ENCODE measurements at places on chromosomes 3 and 15. TPM values are rescaled to one million over a fixed set of nuclear protein-coding genes. Genes with fewer than 3 reads are reported as not detected.
A peak's percentile ranks its signal among the peaks of the same experiment; 100 is the strongest.

DNA sequence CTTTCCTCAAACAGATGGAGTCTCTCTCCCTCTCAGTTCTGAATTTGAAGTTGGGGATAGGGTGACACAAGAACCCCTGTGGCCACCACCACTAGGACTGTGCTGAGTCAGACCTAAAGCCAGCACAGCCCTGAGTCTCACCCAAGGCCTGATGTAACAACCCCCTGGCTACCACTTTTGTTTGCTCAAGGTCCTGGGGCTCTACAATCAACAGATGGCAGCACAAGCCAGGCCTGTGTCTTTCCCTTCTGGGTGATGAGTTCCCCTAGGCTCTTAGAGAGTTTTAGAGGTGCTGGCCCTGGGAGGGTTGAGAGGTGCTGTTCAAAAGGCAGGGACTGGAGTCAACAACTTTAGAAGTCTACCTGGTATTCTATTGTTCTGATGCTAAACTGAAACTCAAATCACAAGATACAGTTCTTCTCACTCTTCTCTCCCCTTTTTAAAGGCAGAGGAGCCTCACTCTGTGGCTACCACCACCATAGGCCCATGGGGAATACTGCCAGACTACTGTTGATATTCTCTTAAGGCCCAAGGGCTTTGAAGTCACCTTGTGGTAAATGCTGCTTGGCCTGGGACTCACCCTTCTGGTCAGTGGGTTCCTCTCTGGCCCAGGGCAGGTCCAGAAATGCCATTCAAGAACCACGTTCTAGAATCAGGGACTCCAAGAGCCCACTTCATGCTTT, 6.5 kb downstream of the OR5K4 start:
- no peak for DNase-seq
- no peak overlapping the region for H3K27ac ChIP-seq
- no peaks in the 10 kb centered on the region for H3K4me1 ChIP-seq
- H3K4me3 ChIP-seq, result no peak overlapping the region

- peaks cover 15% of the 10 kb centered on the region for H3K4me1 ChIP-seq
- DNase-seq, result no peak
- H3K36me3 ChIP-seq, result no peaks in the 10 kb centered on the region
These were observed 60.9 kb downstream of the NCEH1 start for GRCh38 chr3:172649987-172650386.

- no peaks in the 10 kb centered on the region for H3K4me1 ChIP-seq
- H3K4me3 ChIP-seq, result no peak overlapping the region
- no peaks in the 10 kb centered on the region for H3K36me3 ChIP-seq
- H3K27ac ChIP-seq, result no peak overlapping the region
- no peak for DNase-seq
These were observed 36.0 kb downstream of the MCF2L2 start for GRCh38 chr3:183392186-183393034.

DNA sequence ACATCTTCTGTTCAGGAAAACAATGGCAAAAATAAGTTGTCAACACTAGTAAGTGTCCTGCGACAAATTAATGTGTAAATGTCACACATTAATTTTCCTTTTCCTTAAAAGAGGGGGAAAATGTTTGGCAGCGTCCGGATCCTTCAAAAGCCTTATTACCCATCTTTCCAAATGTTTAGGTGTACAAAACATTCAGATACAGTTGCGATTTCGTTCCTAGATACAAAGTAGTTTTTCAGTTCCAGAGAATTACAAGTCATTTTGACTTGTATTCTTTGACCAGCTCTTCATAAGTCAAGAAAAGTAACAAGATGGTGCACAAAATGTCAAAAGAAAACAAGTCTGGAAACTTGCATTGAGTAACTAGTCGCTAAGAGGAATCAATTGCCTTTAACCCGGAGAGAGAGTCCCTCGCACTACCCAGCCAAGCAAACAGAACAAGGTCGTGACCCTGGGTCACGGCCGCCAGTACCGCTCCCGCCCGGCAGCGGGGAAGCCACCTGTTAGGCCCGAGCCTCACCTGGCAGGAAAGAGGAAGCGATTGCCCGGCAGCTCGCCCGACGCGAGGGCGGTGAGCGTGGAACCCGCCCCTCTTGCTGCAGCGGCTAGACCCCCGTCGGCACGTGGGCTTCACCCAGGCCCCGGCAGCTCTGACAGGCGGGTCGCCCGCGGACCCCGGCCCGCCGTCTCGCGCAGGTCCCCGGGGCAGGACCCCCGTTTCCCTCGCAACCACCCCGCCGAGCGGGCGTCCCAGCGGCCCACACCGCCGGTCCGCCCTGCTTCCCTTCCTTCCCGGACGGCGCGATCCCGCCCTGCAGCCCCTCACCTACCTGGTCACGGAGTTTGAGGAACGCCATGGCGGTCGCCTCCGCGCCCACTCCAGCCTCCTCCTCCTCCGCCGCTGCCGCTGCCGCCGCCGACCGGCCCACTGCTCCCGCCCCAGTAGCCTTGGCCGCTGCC, 61.0 kb upstream of the ANKRD28 start:
- H3K4me1 ChIP-seq, result peaks cover 14% of the 10 kb centered on the region
- no peak for DNase-seq
- H3K27ac ChIP-seq, result peak overlapping the region; percentile 23

DNA sequence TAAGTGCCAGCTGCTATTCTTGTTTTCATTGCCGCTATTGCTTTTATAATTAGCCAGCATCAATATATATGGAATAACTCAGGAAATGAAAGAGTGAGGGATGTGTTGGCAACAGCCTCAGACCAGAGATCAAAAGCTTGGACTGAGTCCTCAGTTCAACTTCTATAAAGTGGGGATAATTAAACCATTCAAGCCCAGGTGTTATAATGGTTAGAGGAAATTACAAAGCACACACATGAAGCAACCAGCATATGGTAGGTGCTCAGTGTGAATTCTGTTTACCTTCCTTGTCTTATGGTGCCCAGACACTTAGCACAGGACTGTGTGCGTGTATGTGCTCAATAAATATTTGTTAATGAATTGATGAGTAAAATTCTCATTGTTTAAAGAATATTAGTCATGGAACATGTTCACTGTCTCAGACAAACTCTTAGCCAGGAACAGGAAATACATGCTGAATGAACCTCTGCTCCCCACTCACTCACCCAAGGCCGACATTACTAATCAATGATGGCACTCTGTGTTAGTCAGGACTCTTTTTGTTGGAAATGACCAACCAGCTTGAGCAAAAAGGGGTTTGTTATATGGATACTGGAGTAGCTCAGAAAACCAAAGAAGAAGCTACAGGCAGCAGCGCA, 16.7 kb upstream of the CCDC174 start:
- no peak overlapping the region for H3K4me3 ChIP-seq
- no peak overlapping the region for H3K27ac ChIP-seq
- peak; percentile 18 for DNase-seq
- H3K36me3 ChIP-seq, result no peaks in the 10 kb centered on the region
- peaks cover under 1% of the 10 kb centered on the region for H3K4me1 ChIP-seq

The SNTN gene
- not detected for total RNA-seq

The FRMD5 gene
- total RNA-seq, result 17.0 TPM

- no peak overlapping the region for H3K27ac ChIP-seq
- no peak overlapping the region for H3K4me3 ChIP-seq
- no peaks in the 10 kb centered on the region for H3K36me3 ChIP-seq
- peak; percentile 19 for DNase-seq
- no peaks in the 10 kb centered on the region for H3K4me1 ChIP-seq
These were observed 459.4 kb downstream of the GBE1 start for GRCh38 chr3:81302045-81302444.

The CLDN1 gene
- 35.6 TPM for total RNA-seq

GRCh38 chr3:173762501-173762900, 365.0 kb downstream of the NLGN1 start:
- H3K27ac ChIP-seq, result no peak overlapping the region
- no peaks in the 10 kb centered on the region for H3K36me3 ChIP-seq
- no peak overlapping the region for H3K4me3 ChIP-seq
- H3K27me3 ChIP-seq, result no peaks in the 10 kb centered on the region
- peak; percentile 31 for DNase-seq
- H3K4me1 ChIP-seq, result no peaks in the 10 kb centered on the region

GRCh38 chr3:107629566-107629965, 106.8 kb downstream of the BBX start:
- no peak overlapping the region for H3K4me3 ChIP-seq
- H3K27me3 ChIP-seq, result no peaks in the 10 kb centered on the region
- H3K36me3 ChIP-seq, result no peaks in the 10 kb centered on the region
- no peak overlapping the region for H3K27ac ChIP-seq
- no peaks in the 10 kb centered on the region for H3K4me1 ChIP-seq
- peak; percentile 48 for DNase-seq

The PRR23E gene
- total RNA-seq, result not detected

DNA sequence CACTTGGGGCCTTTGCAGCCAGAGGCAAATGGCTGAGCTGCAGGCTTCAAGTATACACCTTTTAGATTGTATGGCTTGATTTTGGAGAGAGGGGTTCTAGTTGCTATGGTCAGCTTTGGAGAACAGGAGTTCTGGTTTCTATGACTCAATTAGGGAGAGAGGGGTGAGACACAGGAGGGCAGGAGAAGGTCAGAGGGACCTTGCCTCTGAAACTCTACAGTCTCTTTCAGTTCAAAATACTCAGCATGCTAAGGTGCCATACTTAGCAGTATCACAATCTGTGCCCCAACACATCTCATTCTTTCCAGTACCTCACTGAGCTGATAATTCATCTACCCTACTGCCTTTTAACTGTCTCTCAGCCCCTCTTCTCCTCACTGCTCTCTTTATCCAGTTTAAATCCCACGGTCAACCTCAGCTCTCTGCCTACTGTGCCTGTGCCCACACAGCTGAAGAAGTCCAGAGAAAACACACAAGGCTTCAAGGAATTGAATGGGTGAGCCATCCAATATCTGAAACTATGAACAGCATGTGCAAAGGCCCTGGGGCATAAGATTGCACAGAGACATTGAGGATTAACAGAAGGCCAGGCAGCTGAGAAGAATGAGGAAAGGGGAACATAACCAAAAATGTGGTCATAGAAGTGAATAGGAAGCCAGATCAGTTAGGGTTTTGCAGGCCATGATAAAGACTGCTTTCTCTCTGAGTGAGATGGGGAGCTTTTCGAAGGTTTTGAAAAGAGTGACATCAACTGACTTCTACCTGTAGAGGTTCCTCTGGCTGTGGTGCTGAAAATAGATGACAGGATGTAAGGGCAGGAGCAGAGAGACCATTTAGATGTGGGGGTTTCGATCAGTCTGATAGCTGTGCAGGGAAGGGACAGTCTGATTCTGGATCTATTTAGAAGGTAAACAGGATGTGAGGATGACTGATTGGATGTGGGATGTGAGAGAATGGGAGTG, 54.5 kb upstream of the C3orf80 start:
- H3K27me3 ChIP-seq, result no peaks in the 10 kb centered on the region
- H3K36me3 ChIP-seq, result no peaks in the 10 kb centered on the region
- H3K4me3 ChIP-seq, result no peak overlapping the region
- peaks cover 17% of the 10 kb centered on the region for H3K4me1 ChIP-seq
- DNase-seq, result no peak

DNA sequence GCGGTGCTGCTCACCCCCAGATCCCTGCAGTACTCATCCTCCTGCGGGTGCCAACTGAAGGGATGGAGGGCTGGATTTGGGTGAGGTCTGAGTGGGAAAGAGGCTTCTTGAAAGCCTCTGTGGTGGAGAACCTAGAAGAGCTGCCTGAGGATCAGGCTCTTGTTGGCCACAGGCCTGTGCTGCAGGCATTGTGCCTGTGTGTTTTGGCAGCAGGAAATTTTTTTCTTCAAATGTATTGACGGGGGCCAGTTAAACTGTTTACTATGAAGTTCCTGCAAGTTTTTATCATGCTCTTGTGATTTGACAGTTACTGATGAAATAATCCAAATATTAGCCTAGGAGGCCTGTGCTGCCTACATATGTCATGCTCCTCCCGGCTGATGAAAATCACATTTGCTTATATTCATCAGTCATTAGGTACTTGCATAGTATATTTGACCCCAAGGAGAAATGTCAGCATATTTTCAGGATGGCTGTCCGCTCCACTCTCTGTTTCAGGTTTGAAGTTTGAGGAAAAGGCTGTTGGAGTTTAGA, 103.1 kb downstream of the THSD4 start:
- no peaks in the 10 kb centered on the region for H3K27me3 ChIP-seq
- DNase-seq, result no peak
- no peaks in the 10 kb centered on the region for H3K4me1 ChIP-seq
- H3K27ac ChIP-seq, result no peak overlapping the region
- H3K4me3 ChIP-seq, result no peak overlapping the region

The RNU5B-1 gene
- 11.7 TPM for total RNA-seq

The IQCF5 gene
- not detected for total RNA-seq

DNA sequence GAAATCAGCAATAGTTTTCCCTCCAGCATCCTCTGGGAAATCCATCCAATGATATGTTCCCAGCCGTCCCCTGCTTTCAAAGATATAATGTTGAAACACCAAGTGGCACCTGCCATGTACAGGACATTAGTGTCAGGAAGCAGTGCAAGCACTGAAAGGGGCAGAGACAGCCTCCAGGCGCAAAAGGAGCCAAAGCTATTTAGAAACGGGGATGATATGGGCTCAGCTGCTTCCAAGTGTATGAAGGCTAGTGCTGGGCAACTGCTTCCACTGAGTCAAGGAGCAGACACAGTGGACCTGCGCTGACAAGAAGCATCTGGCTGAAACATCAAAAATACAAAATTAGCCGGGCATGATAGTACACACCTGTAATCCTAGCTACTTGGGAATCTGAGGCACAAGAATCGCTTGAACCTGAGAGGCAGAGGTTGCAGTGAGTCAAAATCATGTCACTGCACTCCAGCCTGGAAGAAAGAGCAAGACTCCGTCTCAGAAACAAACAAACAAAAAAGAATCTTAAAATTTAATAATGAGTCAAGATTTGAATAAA, 119.7 kb downstream of the AQP9 start:
- no peak overlapping the region for H3K27ac ChIP-seq
- H3K27me3 ChIP-seq, result no peaks in the 10 kb centered on the region
- H3K4me3 ChIP-seq, result no peak overlapping the region
- H3K36me3 ChIP-seq, result no peaks in the 10 kb centered on the region
- no peak for DNase-seq
- no peaks in the 10 kb centered on the region for H3K4me1 ChIP-seq
